GM23338 (cell line): ENCODE measurements at places on chromosomes 7 and 10. TPM values are rescaled to one million over a fixed set of nuclear protein-coding genes. Genes with fewer than 3 reads are reported as not detected.
A peak's percentile ranks its signal among the peaks of the same experiment; 100 is the strongest.

DNA sequence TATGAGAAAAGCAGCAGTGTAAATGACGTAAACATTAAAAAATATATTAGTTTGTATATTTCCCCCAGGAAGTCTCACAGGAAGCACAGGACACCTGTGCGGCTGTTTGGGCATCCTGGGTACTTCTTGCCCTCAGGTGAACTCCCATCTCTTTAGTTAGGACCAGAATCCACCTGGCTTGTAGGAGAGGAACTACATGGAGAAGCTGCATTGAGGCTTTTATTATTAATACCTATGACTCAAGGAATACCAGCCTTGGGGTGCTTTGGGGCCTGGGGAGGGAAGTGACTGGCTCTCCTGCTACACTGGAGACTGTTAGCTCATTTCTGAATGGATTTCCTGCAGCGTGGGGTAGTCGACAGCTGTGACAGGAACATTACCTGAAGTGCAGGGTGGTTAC is 40.0 kb upstream of the GSDME start:
- no peak for DNase-seq

GRM3 gene
- total RNA-seq: 1.9 and 3.8 TPM in 2 replicates

PLAU gene
- total RNA-seq: 13.3 and 14.5 TPM in 2 replicates

GRCh38 chr10:116272440-116273283 is at the start of gene GFRA1:
Gene GFRA1 (minus strand): TSS chr10:116273206. CDS start chr10:116272029, 1,177 bp downstream.
- peak; percentile 81 for DNase-seq

CPED1 gene
- 0.17 and 0.23 TPM in 2 replicates for total RNA-seq

- DNase-seq: no peak
Observed at GRCh38 chr10:28880683-28880950, 203.3 kb downstream of the BAMBI start.

ARF5 gene
- 196 TPM in 2 replicates for total RNA-seq

DNA sequence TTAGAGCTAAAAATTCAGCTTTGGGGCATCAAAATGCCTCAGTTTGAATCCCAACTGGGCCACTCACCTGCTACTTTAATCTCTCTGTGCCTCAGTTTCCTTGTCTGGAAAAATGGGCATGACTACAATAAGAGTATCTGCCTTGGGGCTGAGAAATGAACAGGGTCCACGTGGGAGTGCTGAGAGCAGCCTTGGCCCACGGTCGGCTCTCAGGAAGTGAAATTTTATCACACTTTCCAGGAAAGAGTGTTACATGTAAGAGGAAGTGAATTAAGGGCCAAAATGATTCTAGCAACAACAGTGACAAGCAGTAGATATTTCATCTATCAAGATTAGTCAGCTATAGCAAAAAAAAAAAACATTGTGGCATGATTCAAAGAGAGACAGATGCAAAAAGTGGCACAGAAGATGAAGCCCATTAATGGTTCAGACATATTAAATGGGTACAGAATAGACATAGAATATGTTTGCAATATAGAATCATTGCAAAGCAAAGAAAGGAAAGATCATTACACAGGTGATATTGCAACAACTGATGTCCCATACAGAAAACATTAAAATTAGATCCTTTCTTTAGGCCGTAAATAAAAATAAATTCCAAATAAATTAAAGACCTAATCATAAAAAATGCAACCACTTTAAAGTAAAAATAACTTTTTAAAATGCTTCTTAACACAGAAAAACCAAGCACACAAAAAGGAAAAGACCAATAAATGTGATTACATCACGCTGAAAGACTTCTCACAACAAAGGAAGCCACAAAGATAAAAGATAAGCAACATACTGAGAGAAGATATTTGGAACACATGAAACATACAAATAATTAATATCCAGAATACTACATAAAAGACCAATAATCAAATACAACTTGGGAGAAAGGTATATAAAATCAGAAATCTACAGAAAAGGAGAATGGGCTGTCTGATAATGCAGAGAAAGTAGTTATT is 4.3 kb downstream of the TMEM273 start:
- DNase-seq: no peak

DNA sequence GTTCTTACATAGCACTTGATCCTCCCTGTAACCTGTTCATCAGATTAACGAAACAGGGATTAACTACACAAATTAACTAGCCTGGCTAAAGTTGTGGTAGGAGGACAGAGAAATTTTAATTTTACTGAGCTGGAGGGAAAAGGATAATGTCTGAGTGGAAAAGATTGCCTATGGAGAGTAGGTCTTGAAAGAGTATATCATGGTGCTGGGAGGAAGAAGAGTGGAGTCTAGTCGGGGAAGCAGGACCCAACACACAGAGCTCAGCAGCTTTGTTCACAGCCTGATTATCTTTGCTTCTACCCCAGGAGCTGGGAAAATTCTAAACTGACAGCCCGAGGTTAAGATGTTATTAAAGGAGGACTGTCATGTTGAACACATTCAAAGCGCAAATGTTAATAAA is 6.1 kb upstream of the KDM7A start:
- DNase-seq: no peak

CCDC172 gene
- total RNA-seq: 3.8 and 4.6 TPM in 2 replicates

DNA sequence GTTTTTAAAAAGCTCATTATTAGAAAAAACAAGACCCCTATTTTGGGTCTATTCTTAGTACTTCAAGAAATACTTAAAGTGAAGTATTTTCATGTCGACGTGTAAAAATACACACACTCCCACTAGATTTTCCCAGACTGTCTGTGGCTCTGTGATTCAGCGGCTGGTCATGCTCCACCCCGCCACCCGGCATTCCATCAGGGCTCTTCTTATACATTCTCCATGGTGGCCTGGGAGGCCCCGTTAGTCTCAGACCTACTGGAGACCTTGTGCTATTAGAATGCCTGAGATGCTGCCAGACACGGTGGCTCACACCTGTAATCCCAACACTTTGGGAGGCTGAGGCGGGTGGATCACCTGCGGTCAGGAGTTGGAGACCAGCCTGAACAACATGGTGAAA is 13.1 kb downstream of the TECPR1 start:
- DNase-seq: no peak

GRCh38 chr7:3866277-3866676 is 565.2 kb downstream of the SDK1 start:
- no peak for DNase-seq

RELN gene
- total RNA-seq: 0.19 and 0.76 TPM in 2 replicates

- DNase-seq: peak; percentile 54
Observed at GRCh38 chr10:76432016-76433012, 1000.9 kb downstream of the LRMDA start.

TET1 gene
- 82.5 and 90.5 TPM in 2 replicates for total RNA-seq
